ENCODE measurements at places on chromosomes 13 and 19.
A peak's percentile ranks its signal among the peaks of the same experiment; 100 is the strongest.

GRCh38 chr13:67094952-67095351 lies 135.2 kb downstream of the PCDH9 start:
- DNase-seq: no peak

- DNase-seq: no peak
Measured at GRCh38 chr19:44566984-44567383, 37.5 kb upstream of the CEACAM20 start.

GRCh38 chr19:51780270-51780669 lies 14.7 kb upstream of the FPR3 start:
- no peak for DNase-seq

GRCh38 chr19:39237200-39238184 lies 7.3 kb downstream of the IFNL3 start:
- DNase-seq: no peak

DNA sequence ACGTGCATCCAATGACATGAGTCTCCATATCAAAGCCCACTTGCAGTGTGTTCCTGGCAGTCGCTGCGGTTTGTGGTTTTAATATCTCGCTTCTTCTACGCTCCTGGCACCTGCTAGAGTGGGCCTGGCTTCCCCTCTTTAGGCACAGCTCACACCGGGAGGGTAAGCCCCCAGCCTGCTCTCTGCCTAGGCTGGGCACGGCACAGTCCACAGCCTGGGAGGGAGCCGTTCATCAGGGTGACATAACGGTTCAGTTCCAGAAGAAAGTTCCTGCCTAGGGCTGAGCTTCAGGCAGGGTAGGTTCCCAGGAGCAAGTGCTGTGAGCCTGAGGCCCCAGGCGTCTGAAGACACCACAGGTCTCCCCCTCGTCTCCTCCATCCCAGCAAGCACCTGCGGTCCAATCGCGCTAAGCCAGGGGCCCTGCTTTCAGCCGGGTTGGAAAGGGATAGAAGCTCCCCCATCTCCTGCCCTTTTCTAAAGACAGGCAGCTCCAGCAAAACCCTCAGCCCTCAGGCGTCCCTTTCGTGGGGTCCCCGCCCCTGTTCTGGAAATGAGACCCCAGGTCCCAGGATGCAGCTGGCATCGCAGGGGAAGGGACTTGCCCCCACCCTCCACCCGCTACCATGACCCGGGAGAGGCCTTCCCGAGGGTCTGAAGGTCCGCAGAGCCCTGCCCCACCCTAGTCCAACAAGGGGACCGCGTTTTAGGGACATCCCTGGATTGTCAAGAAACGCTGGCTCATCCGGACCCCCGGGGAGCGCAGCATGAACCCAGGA lies 121.6 kb upstream of the ZNF507 start:
- DNase-seq: no peak

- peak; percentile 20 for DNase-seq
Measured at GRCh38 chr13:42969565-42970172, 22.4 kb downstream of the EPSTI1 start.

DNA sequence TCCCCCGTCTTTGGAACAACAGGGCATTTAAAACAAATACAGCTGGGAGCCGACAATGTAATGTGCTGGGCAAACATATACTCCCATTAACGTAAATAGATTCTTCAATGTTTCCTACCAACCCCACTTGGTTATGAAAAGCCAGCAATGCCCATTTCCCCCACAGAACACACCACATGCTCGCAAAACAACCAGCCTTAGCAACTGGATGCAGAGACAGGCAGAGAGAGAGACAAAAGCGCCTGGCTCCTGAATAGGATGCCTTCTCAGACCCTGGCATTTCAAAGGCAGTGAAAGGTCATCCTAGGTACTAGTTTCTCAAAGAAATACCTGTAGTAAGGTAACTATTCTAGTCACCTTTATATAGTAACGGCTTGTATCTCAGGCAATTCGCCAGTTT lies 462.9 kb downstream of the ITGBL1 start:
- DNase-seq: peak; percentile 96

DNA sequence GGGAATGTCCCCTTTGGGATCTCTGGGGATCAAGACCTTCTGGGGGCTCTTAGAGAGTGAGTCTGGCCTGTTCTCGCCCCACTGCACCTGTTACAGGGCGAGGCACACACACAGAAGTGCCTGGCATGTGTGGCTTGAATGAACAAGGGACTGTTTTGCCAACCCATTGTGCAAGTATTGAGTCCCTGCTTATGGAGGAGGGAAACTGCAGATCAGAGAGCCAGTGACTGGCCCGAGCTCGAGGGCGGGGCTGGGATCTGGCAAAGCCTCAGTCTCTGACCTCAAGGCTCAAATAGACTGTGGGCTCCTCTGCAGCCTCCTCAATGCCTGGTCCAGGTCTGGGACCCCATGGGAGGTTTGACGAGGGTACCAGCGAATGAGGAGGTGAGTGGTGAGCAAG lies 5.5 kb downstream of the RAVER1 start:
- DNase-seq: no peak

DNA sequence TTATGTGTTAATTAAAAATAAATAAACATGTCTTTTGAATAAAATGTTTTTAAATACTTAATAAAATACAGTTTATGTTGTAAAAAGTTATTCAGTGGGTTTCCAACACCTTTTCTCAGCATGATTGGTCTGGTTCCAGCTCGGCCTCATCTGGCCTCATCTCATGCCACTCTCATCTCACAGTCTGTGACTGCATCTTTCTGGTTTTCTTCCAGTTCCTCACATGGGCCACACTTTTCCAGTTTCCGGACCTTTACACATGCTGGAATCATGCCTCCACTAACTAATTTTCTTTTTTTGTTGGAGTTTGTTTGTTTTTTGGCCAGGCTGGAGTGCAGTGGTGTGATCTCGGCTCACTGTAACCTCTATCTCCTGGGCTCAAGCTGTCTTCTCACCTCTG lies 82.5 kb downstream of the RUBCNL start:
- no peak for DNase-seq

- no peak for DNase-seq
Measured at GRCh38 chr19:56086671-56087430, 34.2 kb downstream of the ZNF787 start.

- no peak for DNase-seq
Measured at GRCh38 chr13:112793545-112794445, 104.0 kb downstream of the ATP11A start.

DNA sequence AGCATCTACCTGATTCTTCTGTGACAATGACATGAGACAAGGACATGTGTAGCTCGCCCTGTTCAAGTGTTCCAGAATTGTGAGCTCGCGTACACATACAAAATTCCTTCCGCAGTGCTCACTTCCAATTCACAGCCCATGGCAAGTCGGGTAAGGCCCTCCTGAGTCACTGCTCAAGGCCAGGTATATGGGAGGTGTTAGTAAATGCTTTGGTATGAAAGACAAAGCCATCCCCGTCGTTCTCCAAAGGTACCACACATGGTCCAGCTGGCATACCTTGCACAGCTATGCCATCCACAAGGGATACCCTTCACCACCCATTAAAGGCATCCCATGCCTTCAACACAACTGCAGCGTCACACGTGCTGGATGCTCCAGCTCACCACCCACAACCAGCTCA lies 4.4 kb upstream of the ELL start:
- no peak for DNase-seq

DNA sequence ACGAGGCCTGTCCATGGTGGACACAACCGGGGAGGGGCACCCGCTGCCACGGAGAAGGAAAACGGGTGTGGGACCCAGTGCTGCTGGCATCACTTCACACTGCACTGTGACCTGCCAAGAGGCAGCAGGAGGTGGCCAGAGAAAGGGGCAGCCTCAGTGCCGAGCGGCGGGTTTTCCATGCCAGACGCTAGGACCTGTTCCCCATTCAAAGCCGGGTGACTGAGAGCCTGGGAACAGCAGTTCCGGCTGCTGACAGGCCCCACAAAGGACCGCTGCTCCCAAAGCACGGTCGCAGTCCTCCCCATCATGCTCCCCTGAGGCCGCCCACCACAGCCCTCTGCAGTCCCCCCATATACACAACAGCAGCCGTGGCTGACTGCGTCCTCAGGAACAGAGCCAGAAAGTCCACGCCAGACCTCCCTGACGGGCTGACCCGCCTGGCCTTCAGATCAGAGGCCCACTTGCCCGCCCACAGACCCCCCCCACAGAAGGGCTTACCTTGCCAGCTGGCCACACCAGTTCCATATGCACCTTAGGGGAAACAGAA lies 5.4 kb downstream of the AKAP8 start:
- no peak for DNase-seq
